ENCODE measurements at places on chromosomes 4 and X.

DNA sequence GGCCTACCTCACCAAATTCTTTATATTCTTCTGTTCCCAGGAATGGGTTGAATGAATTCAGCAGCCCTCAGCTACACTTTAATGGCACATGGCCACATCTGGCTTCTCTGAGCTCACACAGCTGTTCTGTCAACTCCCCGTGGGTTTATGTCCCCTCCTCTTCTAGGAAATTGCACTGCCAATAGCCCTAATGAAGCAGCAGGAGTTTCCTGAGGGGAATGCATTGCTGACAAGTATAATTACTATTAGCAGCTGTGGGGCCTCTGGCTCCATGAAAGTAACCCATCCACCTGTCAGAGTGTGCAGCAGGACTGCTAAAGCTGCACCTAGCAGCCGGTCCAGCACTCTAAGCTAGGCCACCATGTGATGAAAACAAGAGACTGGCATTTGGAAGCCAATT lies 50.3 kb downstream of the FTHL17 start:
- no peak for DNase-seq

- no peak for DNase-seq
These were observed 446.5 kb downstream of the SPRY1 start for GRCh38 chr4:123843137-123843536.

DNA sequence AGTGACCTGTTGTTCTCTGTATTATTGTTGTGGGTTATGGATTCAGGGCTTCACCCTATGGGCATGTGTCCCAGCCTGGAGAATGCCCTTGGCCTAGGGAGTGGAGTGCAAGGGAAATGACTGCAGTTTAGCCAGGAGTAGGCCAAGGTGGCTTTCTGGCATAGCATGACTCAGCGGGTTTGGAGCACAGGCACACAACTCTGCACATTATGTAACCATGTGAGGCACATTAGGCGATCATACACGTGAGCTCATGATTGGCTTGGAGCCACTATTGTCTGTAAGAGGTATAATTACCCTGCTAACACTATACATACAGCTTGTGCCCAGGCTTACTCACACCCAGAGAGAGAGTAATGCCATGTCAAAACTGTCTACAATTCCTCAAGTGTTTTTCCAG lies 35.1 kb upstream of the TACR3 start:
- DNase-seq = no peak

DNA sequence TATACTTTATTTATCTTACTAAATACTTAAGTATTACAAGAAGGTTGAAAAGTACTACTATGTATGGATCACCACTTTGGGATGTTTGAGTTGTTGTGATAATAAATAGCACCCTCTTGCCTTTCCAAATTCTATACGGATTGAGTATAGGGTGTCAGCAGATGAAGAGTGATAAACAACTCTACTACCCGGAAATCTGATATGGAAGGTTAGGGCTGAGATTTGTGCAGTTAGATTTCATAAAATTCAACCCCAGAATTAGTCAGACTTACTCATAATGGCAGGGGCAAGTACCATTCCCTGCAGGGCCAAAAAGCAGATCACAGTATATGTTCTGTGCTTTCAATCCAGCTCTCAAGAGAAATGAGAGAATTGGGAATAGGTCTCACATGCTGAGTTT lies 1008.9 kb upstream of the PCDH7 start:
- no peak for DNase-seq

All from suppressor macrophage treated with lipopolysaccharide for 1 hour (primary cell).